ENCODE measurements at places on chromosomes 6 and 20.

- no peak for DNase-seq
Measured at GRCh38 chr20:59743767-59744485, 139.6 kb downstream of the PHACTR3 start.

DNA sequence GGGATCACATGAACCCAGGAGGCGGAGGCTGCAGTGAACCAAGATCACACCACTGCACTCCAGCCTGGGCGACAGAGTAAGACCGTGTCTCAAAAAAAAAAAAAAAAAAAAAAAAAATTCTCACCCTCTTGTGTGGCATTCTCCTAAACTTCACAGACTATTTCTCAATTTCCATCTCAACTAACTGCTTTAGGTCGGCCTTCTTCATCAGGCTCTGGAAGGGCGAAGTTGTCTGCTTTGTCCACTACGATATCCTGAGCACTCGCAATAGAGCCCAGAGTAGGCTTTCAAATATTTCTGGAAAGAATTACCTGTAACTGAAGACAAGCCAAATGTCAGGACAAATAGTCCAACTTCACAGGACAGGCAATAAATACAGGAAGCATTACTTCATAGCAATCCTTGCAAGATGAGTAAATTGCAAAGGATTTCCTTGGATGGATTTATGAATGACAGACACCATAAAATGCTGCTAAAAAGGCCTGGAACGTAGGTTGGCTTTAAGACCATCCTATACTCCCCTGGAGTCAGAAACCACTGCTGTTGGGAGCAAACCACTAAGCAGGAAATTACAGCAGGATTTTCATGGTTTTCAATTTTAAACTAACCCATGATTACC, 116.3 kb upstream of the SLC2A12 start:
- DNase-seq, result no peak

GRCh38 chr20:44361021-44361420, 5.5 kb downstream of the HNF4A start:
- DNase-seq, result no peak

DNA sequence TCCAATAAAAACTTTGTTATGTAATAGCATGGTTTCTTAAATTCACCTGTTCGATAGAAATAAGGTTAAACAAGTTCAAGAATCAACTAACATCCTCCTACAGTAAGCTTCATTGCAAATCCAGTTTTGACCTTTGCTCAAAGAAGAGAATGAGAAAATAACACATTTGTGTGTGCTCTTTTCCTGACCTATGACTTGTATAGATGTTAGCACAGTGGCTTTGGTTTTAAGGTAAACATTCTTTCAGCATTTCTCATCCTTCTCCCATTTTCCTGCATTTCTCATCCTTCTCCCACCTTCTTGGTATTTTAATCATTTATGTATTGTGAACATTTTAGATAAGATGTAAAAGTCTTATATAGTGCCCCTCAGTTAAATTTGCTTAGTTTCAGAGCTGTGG, 73.9 kb downstream of the PLCB1 start:
- DNase-seq, result no peak

GRCh38 chr6:113539202-113539601, 317.9 kb upstream of the MARCKS start:
- no peak for DNase-seq

DNA sequence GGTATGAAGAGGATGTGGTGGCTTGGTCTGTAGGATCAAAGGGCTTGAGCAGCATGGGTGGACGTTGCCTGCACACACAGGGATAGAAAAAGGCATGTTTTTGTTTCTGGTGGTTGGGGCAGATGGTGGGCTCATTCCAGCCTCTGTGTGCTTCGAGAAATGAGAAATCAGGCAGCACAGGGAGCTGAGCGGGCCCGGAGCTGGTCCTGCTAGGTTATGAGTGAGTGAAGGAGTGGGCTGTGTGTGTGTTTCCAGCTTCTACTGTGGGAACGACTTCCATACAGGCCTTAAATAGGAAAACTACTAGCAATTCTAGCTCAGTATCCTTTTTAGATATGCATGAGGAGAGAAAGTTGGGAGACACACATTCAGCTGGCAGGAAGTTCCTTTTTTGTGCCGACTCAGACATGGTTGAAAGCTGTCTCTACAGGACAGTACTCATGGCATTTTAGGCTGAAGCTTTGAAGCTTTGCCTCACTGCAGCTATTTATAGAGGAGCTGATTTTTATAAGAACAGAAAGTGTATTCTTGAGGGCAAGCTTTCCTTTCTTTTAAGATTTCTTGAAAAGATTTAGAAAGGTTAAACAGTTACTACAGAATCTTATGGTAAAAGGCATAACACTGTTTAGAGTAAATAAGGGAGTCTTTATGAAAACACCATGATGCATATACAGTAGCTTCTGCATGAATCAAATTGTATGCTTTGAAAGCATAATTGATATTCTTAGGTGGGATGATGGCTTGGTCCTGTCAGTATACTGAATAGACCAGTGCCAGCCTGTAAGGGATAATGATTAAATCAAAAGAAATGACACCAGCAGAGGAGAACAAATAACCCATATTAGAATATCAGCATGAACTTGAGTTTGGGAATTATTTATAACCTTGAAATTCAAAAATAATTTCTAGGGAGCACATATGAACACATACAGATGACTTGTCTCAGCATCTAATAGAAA, 104.0 kb upstream of the MAN1A1 start:
- no peak for DNase-seq

DNA sequence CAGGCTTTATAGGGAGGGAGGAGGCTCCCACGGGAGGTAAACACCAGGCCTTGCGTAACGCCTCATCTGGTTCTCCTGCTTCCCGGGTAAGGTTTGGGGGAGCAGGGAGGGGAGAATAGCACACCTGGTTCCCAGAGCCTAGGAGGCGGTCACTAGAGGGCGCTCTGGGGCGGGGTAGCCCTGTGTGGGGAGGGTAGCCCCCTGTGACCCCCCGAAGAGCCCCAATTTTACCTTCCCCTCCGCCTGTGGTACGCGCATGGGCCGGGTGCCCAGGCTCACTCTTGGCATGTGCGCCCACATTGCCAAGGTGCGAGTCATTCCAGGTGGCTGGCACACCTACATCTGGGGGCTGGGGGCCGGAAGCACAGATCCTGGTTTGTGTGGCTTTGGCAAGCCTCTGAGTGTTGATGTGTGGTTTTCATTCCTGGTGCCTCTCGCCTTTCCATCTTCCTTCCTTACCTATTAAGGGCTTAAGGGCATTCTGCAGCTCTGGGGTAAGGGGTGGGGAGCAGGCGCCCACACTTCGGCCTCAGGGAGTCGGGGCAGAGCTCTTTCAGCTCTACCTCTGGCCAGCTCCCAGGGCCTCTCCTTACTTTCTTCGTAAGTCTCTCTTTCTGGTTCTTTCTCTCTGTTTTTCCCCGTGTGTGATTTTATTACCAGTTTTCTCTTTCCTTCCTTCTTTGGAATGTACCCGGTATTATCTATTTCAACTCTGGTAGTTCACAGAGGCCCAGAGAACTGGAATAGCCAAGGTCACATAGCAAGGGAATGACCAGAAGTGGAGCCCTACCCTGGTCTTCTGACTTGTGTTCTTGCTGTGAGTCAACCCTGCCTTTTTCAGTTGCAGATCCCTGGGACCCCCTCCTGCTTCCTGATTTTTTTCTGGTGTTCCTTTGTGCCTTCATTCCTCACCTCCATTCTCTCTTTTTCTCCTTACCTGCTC, 492 bp upstream of the RNF39 start:
- peak; percentile 31 for DNase-seq

DNA sequence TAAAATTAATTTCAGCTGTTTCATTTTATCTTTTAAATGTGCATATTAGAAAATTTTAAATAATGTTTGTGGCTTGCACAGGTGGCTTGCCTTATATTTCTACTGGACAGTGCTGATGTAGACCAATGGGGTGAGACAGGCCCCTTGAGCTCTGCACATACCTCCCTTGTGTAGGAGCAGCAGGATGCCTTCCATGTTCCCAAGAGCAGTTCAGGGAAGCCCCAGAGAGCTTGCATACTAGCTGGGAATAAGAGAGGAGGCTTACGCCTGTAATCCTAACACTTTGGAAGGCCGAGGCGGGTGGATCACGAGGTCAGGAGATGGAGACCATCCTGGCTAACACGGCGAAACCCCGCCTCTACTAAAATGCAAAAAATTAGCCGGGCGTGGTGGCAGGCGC, 61.4 kb downstream of the RFPL4B start:
- DNase-seq, result no peak

- no peak for DNase-seq
Measured at GRCh38 chr6:5584078-5584482, 322.8 kb downstream of the FARS2 start.

DNA sequence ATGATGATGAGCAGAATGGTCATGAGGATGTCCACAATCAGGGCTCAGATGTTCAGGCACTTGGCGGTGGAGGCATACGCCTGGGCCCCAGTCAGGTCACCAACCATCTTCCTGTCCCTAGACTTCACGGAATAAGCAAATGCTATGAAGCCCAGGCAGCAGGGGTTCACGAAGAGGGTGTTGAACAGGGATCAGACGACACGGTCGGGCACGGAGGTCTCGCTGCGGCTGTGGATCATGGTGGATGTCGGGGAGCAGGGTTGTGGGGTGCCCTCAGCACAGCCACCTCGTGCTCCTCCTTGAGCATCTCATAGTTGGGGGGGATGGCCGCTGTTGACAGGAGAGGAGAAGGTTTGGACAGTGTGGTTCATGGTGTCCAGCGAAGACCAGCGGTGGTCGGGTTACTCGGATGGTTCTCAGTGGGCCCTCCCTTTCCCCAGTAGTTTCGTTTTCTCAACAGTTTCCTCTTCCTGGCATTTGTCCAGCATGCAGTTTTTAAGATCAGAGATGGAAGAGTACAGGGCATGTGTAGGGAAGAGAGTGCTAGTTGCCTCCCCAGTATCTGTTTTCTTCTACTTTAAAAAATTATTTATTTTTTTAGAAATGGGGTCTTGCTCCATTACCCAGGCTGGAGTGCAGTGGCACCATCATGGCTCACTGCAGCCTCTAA, 20.3 kb upstream of the SPDEF start:
- DNase-seq, result no peak
